ENCODE measurements at places on chromosomes 6 and 20.

DNA sequence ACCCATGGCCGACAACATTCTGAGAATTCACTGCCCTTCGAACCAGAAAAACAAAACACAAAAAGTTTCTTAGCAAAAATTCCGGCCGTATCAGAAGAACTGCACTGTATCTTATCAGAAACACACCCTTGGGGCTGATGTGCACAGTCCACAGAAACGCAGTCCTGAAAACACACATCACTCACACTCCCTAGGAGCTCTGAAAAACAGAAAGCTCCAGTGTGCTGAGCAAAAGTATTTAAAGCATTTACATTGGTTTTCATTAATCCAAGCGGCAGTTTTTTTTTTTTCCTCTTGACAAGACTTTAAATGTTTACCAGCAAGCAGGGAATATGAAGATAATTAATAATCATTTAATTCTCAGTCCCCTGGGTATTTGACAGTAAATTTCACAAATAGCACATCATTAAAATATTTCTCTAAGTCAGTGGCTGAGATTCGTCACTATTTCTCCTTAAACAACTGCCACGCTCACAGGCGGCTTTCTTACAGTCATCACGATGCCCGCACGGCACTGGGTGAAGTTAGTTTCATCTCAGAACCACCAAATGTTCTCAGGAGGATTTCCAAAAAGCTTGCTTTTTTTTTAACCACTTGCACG lies 13.3 kb downstream of the NFATC2 start:
- DNase-seq: peak; percentile 81

GRCh38 chr20:15776770-15777466 lies 796.3 kb downstream of the KIF16B start:
- no peak for DNase-seq

DNA sequence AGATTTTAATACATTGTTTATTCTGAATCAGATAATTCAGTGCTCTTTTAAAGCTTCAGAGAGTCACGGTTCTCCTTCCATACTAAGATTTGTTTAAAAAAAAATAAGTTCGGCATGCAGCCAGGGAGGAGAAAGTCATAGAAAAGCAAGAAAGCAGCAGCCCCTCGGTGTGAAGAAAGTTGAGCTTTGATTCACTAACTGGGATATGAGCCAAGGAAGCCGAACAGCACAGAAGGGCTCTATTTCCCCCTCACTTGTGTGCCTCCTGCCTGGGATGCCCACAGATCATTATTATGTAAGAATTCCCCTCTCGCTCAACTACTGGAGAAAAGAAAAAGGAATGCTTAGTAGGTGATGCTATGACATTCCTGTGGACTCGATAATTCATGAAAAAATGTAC lies 69.3 kb upstream of the SYNJ2 start:
- no peak for DNase-seq

- no peak for DNase-seq
Measured at GRCh38 chr6:63904650-63905248, 269.1 kb downstream of the PHF3 start.

DNA sequence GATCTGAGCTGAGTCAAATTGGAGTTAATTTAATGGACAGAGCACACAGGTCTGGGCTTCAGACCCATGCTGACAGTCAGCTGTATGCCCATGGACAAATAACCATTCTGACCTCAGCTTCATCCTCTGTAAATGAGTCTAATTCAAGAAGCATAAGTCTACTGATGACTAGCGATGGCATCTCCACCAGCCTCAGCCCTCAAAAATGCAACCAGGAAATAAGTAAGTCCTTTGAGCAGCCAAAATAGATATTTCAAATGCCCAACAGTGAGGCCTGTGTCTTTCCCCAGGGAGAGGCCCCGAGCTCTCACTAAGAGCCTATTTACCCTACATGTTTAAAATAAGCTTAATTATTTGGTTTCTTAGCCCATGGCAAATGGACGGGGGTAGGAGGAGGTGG lies 114.2 kb upstream of the MTHFD1L start:
- DNase-seq: no peak

- DNase-seq: no peak
Measured at GRCh38 chr6:19434065-19434464, 403.1 kb upstream of the ID4 start.

- no peak for DNase-seq
Measured at GRCh38 chr6:11129908-11130565, 18.5 kb upstream of the ERVFRD-1 start.

GRCh38 chr6:157229713-157230112 lies 93.6 kb downstream of the TMEM242 start:
- DNase-seq: no peak

- DNase-seq: no peak
Measured at GRCh38 chr6:87670707-87671106, 31.3 kb downstream of the AKIRIN2 start.

GRCh38 chr6:15265787-15266186 lies 19.9 kb downstream of the JARID2 start:
- DNase-seq: no peak

DNA sequence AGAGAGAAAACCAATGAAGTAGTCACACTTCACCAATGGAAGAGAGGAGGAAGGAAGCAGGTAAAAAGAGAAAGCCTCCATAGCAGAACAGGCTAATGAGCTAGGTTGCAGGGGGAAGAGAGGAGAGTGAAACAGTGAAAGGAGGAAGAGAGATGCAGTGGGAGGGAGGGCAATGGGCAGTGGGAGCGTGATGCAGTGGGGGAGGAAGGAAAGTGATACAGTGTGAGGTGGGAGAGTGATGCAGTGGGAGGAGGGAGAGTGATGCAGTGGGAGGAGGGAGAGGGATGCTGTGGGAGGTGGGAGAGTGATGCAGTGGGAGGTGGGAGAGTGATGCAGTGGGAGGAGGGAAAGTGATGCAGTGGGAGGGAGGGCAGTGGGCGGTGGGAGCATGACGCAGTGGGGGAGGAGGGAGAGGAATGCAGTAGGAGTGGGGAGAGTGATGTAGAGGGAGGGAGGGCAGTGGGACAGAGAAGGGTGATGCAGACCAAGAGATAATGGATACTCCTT lies 29.7 kb downstream of the COL12A1 start:
- no peak for DNase-seq

- DNase-seq: no peak
Measured at GRCh38 chr6:125346926-125347563, 45.3 kb upstream of the HDDC2 start.

DNA sequence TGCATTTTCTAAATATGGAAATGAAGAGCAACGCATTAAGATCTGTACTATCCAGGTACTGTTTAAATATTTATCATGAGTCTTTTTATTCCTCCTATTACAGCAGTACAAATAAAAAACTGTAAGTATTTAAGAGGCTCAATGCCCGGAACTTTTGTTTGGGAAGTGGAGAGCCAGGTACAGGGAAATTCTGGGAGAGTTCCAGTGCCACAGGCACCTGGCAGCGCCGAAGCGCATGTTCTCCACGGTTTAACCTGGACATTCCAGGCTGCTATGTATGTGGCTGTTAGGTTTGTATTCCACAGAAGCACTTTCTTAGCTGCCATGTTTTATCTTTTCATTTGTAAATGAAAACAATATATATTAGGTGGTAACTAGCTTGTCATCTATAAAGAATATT lies 81.7 kb downstream of the PREP start:
- no peak for DNase-seq

- DNase-seq: peak; percentile 64
Measured at GRCh38 chr6:129251669-129252376, 368.9 kb downstream of the LAMA2 start.

DNA sequence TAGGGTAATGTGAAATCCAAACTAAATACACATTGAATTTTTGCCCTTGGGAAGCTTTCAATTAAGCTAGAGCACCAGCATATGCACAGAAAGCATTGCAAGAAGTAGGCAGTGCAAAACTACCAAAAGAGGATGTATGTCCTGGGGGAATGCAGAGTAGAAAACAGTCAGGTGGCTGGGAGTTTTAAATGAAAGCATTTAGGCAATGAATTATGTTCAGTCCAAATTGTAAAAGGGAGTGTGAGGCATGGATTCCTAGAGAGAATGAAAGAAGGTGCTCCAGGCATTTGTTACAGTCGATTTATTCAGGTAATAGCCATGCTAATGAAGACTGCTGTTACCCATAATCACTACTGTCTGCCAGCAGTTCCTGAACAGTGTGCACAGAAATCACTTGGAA lies 604.1 kb upstream of the POU3F2 start:
- DNase-seq: no peak

DNA sequence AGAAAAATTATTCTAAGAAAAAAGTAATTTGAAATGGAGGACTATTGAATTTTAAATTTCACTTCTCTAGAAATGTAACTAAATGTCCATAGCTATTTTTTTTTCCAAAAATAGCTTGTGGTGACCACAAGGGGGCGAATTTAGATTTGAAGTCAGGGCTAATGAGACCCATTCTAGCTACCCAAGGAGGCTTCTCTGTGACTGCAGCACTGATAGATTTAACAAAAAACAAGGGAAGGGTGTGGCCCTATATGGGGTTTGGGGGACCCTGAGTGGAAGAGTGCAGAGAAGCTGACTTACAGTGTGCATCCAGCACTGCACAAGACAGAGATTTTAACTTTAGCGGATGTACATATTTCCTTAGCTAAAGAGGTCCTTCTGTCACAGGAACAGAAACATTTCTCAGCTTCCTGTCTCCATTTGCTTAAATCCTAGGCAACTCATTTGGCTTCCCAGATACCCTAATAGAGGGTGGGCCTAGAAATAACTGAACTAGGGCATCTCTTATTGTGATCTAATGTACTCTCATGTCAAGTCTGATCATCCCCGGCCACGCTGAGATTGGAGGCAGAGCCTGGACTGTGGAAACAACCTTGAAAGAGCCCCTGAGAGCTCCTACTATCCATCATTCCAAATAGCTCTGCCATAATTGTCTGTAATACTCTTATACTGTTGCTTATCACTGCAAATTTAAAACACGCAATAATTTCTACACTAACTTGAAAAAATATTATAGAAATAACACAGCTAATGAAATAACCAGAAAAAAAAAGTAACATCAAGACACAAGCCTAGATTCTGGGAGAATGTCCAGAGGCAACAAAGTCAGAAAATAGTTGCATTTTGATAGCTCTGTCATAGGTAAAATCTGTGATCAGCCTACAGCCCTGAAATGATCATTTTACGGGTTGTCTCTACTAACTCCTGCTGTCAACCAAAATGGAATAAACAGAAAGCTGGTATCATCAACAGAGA lies 93.6 kb downstream of the SNAP91 start:
- DNase-seq: no peak

DNA sequence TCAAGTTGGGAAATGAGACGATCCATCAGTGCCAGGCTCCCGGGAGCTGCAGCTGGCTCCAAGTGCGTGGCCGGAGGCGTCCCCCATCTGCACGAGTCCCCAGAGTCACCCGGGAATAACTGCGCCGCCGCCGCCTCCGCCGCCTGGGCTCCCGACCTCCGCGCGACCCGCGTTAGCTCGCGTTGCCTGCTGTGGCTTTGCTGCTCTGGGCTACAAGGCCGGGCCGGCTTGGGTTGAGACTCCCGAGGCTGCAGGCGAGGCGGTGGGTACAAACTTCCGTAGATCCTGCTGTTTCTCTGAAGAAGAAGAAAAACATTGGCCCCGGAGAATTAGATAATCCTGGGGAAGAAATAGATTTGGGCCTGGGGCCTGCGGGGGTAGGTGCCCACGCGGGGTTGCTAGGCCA lies 7.4 kb upstream of the LAMP5 start:
- DNase-seq: no peak

DNA sequence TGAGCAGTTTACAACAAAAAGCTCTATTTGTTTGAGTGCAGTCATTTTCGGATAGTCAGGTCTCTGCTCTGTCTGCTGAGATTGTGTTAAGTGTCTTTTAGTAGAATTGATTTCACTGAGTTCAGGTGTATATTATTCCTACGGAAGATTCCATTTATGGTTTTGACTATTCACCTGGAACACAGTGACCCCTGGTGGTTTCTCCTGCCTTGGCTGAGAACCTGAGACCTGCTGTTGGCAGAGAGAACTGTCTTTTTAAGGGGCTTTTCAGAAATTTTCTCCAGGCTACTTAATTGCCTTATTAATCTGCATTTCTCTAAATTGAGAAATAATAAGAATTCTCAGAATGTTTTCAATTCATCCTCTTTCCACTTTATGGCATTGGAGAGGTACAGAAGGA lies 508.0 kb downstream of the TBC1D32 start:
- DNase-seq: peak; percentile 14

- DNase-seq: no peak
Measured at GRCh38 chr20:46118481-46119020, 437 bp downstream of the CD40 start.
